Activated CD8-positive, alpha-beta memory T cell treated with anti-CD3 and anti-CD28 coated beads for 4 hours (primary cell): ENCODE measurements at places on chromosomes 13 and 19.

DNA sequence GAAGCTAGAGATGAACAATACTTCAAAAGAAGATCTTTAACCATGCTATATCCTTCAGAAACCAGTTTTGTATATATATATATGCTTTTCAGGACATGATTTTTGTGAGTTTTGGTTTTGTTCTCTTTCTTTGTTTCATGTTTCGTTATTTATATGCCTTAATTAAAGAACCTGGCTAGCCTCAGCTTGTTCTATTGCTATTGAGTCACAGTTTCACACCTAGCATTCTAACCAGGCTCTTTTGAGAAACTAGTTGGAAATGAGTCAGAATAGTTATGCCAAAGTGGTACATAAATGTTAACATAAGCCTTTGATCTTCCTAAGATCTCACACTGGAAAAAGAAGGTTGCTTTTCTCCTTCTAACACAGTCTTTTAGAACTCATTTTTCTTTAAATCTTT is 1925.2 kb downstream of the OLFM4 start:
- no peak for DNase-seq

DNA sequence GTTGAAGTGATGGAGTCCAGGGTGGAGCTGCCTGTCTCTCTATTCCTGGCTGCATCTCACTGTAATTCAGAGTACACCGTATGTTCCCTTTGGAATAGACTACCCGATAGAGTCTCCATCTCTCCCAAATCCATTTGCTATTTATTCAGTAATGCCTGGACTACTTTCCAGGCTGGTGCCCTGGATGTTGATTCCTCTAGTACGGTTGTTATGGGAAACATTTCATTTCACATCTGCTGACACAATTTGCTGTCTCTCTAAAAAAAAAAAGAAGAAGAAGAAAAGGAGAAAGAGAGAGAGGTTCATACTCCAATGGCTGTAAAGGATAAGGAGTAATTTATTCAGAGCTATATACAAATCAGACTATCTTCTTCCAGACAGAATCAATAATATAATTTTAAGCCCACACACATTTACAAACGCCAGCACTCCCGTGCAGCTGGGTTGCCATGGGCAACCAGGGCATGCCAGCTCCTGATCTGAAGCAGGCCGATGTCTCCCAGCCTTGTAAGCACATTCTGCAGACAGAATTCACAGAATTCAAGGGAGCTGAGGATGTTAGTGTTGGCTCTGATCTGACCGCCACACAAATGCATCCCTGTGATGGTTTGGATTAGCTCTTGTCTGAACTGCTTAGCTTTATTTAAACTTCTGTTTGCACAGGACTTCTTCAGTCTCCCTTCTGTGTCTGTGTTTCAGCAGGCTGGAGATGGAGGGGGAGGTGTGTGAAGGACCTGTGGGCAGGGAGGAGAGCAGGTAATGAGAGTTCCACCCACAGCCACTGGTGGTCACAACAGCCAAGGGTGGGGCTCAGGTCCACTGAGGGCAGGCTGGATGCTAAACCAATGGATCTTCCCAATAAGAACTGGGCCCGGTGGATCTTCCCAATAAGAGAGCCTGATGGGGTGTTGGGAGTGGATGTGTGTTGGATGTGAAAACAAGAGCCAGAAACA is 66.0 kb downstream of the TEX26 start:
- no peak for DNase-seq

GRCh38 chr19:570251-570686 is 2.1 kb upstream of the BSG start:
- no peak for DNase-seq

DNA sequence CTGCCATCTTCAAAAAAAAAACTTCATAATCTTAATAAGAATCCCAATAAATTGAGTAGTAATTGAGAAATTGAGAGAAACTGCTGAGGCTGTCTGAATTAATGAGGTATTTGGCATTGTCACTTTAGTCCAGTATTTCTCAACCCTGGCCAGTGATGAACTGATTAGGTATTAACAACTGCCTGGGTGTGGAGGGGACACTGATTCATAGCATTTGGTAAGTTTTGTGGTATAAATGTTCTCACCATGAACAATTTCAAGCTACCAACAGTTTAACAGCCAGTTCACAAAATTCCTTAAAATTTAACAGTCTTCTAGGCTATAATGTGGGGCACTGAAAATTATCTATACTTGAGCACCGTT is 18.3 kb downstream of the GPC6 start:
- no peak for DNase-seq

DNA sequence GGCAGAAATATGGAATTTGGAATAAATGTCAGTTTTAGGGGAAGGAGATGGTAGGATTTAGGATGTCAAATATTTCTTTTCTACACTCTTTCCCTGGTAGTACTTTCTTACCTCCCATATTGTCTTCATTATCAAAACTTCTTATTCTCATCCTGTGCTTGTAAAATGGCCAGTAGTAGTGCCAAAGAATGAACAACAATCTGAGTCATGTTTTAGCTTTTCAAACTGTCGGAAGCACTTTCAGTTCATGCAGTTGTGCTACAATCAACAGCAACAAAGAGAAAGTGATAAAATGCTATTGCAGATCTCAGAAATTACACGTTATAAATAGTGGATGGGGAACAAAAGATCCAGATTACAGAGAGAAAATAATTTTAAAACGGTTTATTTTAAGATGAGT is 193.7 kb upstream of the RXFP2 start:
- no peak for DNase-seq
